ENCODE measurements at places on chromosomes 2 and 18.

DNA sequence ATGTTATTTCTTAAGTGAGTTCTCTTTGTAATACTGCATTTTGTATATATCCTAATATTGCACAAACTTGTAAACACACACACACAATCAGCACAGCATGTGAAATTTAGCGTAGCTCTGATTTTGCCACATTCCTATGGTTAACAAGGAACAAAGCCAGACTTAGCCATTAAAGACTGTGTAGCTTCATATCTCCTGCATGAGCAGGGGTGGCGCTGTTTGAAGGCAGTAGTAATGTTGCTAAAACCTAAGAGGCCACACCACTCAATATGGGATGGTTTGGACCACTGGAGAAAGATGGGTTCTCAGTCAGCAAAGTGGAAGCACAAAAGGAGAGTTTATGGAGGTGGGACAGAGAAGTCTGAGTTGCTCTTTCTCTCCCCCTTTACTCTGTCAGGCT is 61.1 kb upstream of the RND3 start:
- DNase-seq: no peak

- DNase-seq: no peak
These were observed 93.0 kb upstream of the CHST9 start for GRCh38 chr18:27278131-27278530.

DNA sequence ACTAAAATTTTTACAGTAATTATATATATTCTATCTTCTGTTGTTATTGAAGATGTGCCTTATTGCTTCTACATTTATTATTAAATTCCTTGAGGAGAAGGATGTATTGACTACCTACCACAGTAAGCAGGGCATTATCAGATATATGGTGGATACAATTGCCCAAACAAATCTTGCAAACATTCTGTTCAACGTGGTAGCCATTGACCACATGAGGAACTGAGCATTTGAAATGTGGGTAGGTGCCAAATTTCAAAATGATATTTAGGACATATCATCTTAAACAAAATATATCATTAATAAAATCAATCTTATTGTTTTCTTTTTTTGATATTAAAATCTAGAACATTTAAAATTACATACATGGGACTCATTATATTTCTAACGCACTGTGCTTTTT is 11.1 kb downstream of the SCN3A start:
- DNase-seq: no peak

GRCh38 chr18:48735080-48735676 is 196.3 kb downstream of the CTIF start:
- DNase-seq: no peak

DNA sequence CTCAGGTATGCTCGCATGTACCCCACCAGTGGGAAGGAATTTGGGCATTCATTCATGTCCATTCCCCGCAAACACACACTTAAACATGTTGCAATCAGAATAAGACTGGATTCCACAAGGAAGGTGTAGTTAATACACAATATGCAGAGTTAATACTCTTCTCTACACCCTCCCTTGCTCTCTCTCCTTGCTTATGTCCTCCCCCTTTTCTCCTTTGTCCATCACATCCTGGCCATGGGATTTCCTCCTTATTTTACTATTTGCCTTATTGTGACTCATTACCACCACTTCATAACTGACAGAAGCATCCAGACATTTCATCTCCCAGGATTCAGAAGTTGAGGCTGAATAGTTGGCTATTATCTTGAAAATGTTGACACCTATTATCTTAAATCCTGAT is 473.8 kb upstream of the SPHKAP start:
- DNase-seq: no peak

DNA sequence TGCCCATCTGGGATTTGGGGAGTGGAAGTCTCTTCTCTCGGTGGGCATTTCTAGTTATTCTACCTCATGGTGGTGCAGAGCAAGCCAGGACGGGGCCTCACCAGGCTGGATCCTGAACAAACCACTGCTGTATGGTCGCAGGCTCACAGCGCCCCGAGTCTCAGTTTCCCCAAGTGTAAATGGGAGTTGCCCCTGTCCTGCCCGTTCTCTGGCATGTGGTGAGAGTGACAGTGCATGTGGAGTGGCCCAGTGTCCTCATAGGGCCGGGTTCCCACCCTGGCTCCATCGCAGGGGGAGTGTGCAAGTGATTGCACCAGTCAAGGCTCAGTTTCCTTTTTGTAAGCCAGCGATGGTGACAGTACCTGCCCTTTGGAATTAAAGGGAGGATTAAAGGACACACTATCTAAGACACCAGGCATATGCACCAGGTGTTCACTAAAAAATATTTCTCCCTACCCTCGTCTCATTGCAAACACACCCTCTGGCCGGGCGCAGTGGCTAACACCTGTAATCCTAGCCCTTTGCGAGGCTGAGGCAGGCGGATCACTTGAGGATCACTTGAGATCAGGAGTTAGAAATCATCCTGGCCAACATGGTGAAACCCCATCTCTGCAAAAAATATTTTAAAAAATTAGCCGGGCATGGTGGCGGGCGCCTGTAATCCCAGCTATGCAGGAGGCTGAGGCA is 173.3 kb upstream of the MYCN start:
- DNase-seq: no peak

- DNase-seq: no peak
These were observed 107.0 kb downstream of the BCL2L11 start for GRCh38 chr2:111227716-111228141.

DNA sequence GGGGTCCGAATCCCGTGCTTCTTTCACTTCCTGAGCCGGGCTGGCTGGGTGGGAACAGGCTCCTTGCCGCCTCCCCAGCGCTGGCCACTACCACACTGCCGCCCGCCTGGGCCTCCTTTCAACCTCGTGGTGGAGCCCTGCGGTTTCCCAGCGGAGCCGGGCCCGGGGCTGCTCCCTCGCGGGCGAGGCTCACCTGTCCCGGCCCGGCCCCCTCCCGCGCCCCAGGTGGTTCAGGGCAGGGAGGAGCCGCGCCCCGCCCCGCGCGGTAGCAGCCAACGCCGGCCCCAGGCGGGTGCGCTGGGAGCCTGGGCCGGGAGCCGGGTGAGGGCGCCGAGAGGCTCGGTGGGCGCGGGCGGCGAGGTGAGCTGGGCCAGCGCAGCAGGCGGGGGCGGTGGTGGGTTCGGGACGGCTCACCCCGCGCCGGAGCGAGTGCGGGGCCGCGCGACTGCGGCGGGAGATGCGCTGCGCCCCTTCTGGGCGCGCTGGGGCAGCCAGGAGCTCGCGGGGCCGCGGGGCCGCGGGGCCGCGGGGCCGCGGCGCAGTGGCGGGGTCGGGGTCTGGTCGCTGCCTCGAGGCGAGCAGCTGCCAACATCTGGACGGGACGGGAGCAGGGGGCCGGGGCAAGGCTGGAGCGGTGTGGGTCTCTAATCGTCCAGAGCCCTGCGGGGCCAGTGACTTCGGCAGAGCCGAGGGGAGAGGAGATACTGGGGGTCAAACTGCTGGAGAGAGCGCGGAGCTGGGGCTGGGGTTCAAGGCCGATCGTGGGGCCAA is at the start of gene LYPD6B:
Gene LYPD6B (plus strand): TSS at position 258 of the 771 bp plus-strand sequence. CDS start 92,250 bp downstream, outside the sequence.
- no peak for DNase-seq

GRCh38 chr2:241900251-241901017 is 30.9 kb downstream of the RTP5 start:
- DNase-seq: no peak

DNA sequence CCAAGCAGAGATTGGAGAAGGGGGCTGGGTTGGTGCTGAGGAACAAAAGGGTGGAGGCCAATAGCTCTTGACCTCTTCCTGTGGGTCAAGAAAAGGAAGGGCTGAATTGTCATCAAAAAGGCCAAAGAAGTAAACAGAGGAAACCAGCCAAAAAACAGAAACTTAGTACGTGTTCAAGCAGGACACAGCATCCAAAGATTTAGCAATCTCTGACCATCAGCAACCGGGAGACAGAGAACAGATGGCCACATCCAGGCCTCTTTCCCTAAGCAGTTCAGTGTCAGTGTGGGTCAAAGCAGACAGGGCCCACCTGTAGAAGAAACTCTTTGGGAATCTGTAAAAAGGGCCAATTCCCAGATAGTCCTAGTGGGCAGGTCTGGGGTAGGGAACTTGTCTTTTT is 2.9 kb downstream of the DNPEP start:
- DNase-seq: no peak

DNA sequence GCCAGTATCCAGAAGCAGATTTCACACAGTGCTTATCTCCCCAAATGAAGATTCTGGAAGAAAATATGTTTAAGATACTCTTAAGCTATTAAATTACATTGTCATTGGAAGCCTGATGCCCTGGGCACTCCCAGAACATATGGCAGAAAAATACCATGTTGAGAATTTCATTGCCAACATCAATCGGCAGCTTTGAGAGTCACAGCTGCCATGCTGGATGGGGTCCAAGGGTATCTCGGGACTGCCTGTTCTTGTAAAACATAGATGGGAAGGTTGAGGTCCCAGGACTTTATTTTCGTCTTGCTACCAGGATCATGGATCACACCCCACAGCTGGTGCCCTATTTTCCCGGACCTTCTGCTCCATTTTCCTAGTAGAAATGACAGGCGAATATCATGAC is 632.5 kb downstream of the SUCLG1 start:
- no peak for DNase-seq

DNA sequence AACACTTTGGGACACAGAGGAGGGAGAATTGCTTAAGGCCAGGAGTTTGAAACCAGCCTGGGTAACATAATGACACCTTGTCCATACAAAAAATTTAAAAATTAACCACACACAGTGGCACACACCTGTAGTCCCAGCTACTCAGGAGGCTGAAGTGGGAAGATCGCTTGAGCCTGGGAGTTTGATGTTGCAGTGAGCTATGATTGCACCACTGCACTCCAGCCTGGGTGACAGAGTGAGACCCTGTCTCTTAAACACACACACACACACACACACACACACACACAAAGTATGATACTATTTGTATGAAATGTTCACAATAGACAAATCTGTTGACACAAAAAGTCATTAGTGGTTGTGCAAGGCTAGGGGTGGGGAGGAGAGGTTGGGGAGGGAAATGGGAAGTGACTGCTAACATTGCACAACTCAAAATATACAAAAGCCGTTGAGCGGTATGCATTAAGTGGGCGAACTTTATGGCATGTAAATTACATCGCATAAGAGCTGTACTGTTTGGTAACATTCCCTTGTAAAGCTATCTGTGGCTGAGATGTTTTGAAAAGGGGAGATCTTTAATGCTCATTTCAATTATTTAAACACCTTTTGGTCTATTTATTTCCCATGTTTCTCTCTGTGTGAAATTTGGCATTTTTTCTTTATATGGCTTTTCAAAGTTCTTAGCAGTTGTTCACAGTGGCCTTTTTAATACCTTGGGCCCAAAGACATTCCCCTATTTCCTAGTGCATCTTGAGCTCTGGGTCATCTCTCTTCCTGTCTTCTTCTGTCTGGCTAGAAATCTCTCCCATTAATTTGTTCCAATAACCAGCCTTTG is 58.9 kb upstream of the ZNF516 start:
- DNase-seq: no peak

- DNase-seq: no peak
These were observed 240.5 kb downstream of the BCL2 start for GRCh38 chr18:63079114-63079513.

DNA sequence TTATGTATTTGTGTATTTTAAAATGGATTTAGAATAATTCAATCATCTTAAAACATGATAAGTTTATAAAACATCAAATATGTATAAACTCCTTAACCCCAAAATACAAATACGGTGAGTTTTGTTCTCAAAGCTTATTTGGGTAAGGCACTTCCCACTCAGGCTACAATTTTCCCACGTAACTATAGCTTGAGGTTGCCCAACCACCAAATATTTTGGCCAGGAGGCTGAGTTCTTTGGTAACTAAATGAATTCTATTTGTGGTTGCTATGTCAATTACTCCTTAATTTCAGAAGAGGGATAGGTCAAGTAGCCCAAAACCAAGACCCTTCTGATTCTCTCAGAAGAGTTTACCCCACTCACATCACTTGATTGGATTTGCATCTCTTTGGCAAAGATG is 70.4 kb downstream of the MYL12B start:
- DNase-seq: no peak

GRCh38 chr2:240240017-240240734 is 99.7 kb upstream of the OTOS start:
- DNase-seq: no peak

GRCh38 chr2:217404236-217404760 is 544.4 kb upstream of the TNP1 start:
- no peak for DNase-seq

DNA sequence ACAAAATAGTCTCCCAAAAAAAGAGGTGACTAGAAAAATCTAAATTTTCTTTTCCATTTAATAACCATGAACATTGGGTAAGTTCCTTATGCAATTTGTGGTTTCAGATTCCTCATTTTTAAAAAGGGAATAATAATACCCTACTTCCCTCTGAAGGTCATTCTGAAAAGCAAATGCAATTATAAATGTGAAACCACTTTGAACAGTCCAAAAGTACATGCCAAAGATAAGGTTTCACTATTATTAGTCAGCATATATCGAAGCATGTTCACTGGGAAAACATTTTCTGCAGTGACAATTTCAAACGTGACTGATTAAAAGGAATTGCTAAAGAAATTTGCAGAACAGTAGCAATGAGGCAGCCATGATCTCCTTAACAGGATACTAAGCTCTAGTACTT is 100.1 kb upstream of the RNF152 start:
- no peak for DNase-seq

GRCh38 chr2:9236867-9237266 is 30.3 kb downstream of the ASAP2 start:
- DNase-seq: no peak

DNA sequence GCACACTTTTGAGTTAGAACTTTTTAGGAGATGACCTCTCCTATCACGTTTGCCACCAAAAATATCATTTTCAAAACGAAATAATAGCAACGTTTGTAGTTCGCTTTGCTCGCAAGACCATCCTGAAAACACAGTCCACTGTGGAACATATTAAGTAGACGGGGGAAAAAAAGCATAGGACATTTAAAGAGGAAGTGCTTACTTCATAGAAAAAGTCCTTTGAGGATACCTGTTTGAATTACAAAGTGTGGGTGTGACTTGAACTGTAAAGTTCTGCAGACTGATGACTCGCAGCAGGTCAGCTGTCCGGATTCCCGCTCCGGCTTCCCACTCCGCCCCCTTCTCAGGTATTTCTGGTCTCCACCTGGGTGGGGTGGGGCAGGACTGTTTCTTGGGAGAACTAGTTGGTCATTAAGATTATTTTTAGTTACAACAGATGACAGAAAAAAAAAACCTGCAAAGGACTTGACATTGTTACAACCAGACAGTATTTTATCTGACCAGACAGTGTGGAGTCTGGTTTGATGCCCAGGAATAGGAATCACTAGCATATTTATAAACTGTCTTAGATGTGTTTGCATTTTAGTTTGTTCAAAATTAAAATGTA is 13.3 kb downstream of the CNOT11 start:
- DNase-seq: no peak

DNA sequence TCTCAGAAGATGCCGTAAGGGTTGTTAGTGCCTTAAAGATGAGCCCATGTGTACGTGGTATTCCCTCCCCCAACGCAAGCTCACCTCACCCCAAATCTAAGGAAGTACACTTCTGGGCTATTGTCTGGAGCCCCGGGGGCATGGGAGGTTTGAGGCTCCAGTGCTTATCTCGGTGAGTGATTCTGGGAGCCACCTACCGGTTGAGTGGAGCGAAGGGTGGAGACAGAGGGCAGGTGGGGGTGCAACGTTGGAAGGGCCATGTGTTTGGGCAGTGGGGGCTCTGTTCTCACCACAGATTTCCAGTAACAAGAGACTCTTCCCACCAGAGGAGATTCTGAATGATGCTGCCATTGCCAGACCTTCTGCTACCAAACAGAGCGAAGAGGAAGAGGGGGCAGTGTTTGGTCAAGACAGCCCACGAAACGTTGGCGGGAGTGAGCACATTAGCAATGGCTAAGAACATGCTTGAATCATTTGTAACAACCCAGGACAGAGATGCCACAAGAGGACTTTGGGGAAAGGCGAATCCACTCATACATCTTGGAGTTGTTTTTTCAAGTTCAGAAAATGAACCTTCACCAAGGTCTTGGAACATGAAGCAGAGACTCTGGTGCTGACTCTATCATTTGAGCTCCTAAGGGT is 38.7 kb downstream of the TWIST2 start:
- DNase-seq: no peak

All from stimulated activated CD4-positive, alpha-beta T cell treated with anti-CD3 and anti-CD28 coated beads, Interleukin-4, amount 100 ng/mL, for 24 hours (primary cell).